Mesothelial cell of epicardium (in vitro differentiated cells): ENCODE measurements at places on chromosomes 5 and 9. TPM values are rescaled to one million over a fixed set of nuclear protein-coding genes. Genes with fewer than 3 reads are reported as not detected.
A peak's percentile ranks its signal among the peaks of the same experiment; 100 is the strongest.

GRCh38 chr9:86772635-86772993 lies 174.7 kb downstream of the GAS1 start:
- H3K36me3 ChIP-seq, result no peaks in the 10 kb centered on the region
- no peak overlapping the region for H3K4me3 ChIP-seq
- H3K4me1 ChIP-seq, result peaks cover 3% of the 10 kb centered on the region

DNA sequence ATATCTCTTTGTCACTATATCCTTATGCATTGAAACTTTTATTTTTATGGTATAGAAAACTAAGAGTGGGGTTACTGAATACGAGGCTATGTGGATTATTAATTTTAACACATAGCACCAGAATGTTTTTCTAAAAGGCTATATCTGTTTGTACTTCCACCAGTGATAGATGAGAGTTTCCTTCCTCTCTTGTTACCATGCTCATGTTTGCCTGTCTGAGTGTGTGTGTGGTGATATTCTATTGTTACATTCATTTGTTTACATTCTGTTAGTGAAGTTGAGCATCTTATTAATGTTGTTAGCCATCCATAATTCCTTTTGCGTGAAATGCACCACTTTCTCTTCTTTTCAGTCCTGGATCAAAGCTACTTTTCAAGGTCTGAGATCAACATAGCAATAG lies 54.1 kb upstream of the ALDH1A1 start:
- no peak overlapping the region for H3K27ac ChIP-seq
- H3K4me1 ChIP-seq, result peaks cover 2% of the 10 kb centered on the region
- H3K36me3 ChIP-seq, result no peaks in the 10 kb centered on the region
- no peak for DNase-seq

- H3K36me3 ChIP-seq, result no peaks in the 10 kb centered on the region
- H3K27ac ChIP-seq, result no peak overlapping the region
- H3K4me3 ChIP-seq, result no peak overlapping the region
- no peak for DNase-seq
- H3K27me3 ChIP-seq, result peaks cover 17% of the 10 kb centered on the region
- peaks cover 51% of the 10 kb centered on the region for H3K4me1 ChIP-seq
These were observed 124.5 kb downstream of the GDNF start for GRCh38 chr5:37715361-37715760.

- H3K27me3 ChIP-seq, result peaks cover 4% of the 10 kb centered on the region
- H3K4me3 ChIP-seq, result no peak overlapping the region
- no peak overlapping the region for H3K27ac ChIP-seq
These were observed 19.4 kb upstream of the FBXO38 start for GRCh38 chr5:148364343-148364742.

DNA sequence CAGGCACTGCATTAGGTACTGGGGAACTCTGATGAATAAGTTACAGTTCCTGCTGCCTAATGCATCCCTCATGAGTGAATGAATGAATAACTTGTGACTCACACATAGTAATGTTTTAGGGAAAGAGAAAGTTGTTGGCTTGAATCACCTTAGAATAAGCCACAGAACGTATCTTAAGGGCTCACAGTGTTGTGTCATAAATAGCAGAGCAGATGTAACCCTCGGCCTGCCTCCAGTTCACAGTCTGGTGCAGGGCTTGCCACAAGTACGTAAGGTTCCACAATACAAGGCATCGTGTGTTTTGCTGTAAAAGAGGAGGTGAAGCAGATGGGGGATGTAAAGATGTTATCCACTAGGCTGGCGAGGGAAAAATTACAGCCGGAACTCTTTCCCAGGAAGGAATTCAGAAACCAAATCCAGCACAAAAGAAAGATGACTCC lies 218.7 kb downstream of the TRPM3 start:
- peaks cover 2% of the 10 kb centered on the region for H3K27me3 ChIP-seq
- H3K36me3 ChIP-seq, result no peaks in the 10 kb centered on the region
- no peak overlapping the region for H3K27ac ChIP-seq
- DNase-seq, result no peak
- H3K4me1 ChIP-seq, result peaks cover 3% of the 10 kb centered on the region

DNA sequence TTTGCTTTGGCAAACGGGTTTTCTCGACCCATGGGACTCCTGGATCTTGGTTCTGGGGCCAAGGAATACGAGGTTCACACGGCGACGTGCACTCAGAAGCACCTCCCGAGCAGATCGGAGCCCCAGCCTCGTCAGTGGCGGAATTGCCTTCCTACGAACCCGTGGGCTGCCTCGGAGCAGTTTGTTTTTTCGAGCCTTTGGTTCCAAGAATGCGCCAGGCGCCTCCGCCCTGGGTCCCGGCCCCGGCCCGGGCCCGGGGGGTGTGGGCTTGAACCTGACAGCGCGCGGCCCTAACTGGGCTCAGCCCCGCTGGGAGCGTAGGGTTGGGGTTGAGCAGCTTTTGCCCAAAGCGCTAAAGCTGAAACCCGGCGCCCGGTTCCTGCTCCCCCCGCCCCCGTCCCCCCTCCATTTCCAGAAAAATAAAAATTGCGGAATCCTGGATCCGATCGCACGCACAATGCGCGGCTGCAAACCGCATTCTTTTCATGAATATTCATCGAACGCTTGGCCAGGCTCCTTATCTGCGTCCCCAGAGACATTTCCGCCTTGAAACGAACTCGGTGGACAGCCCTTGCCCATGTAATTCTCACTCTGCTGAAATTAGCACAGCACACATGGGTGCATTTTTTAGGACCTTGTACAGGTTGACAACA lies 1.0 kb downstream of the BASP1 start:
- H3K4me1 ChIP-seq, result peaks cover 54% of the 10 kb centered on the region
- H3K4me3 ChIP-seq, result peak overlapping the region; percentile 93
- peak overlapping the region; percentile 96 for H3K27ac ChIP-seq
- DNase-seq, result peak; percentile 22

DNA sequence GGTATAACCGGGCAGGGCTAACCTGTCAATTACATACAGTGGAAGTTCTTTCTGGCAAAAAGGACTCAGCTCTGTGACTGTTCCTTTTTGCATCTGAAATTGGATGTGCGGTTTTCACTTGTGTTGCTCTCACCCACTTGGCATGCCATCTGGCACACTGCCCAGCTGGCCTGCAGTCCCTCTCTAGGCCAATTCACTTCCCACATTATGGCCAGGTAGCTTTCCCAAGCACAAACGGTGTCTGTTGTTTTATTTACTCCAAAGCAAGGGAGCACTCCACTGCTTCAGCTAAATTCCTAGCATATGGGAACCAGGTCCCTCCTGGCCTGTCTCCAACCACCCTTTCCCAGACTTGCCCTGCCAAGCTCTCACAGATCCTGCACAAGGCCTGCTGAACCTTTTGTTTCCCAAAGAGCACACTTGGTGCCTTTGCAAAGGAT lies 132.5 kb downstream of the SEMA6A start:
- H3K4me3 ChIP-seq, result no peak overlapping the region
- no peaks in the 10 kb centered on the region for H3K27me3 ChIP-seq
- peak overlapping the region; percentile 21 for H3K27ac ChIP-seq
- H3K4me1 ChIP-seq, result peaks cover 26% of the 10 kb centered on the region
- H3K36me3 ChIP-seq, result peaks cover 20% of the 10 kb centered on the region

GRCh38 chr9:110183208-110184145 lies 24.5 kb downstream of the C9orf152 start:
- no peaks in the 10 kb centered on the region for H3K4me1 ChIP-seq
- no peaks in the 10 kb centered on the region for H3K27me3 ChIP-seq
- H3K27ac ChIP-seq, result no peak overlapping the region
- no peak overlapping the region for H3K4me3 ChIP-seq
- peak; percentile 64 for DNase-seq

GRCh38 chr5:39223565-39224156 lies 4.3 kb upstream of the FYB1 start:
- no peak overlapping the region for H3K4me3 ChIP-seq
- H3K27me3 ChIP-seq, result no peaks in the 10 kb centered on the region
- H3K36me3 ChIP-seq, result no peaks in the 10 kb centered on the region
- no peak overlapping the region for H3K27ac ChIP-seq
- DNase-seq, result no peak

- no peaks in the 10 kb centered on the region for H3K36me3 ChIP-seq
- H3K4me1 ChIP-seq, result peaks cover 2% of the 10 kb centered on the region
- no peak overlapping the region for H3K4me3 ChIP-seq
These were observed 69.7 kb downstream of the FAM114A2 start for GRCh38 chr5:153968761-153969562.

DNA sequence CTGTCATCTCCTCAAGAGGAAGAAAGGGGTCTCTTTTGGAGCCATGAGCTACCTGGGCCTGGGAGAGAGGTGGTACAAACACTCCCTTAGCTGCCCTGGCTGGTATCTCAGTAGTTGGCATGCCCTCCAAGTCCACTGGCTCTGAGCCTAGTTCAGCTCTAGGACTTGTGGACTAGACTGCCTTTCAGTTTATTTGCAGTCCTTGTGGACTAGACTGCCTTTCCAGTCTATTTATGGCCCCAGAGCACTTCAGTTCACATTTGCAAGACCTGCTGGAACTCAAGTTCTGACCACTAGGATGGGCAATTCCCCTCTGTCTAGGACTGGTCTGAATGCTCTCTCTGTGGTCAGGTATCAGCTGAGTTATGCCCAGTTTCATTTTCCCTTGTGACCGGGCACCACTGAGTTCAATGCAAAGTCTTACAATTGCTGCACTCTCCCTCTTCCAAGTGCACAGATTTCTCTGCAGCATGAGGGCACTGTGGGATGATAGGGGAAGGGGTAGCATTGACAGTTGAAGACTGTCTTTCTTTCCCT lies 1019.0 kb downstream of the TAF11L14 start:
- no peaks in the 10 kb centered on the region for H3K27me3 ChIP-seq
- no peaks in the 10 kb centered on the region for H3K4me1 ChIP-seq
- peaks cover 2% of the 10 kb centered on the region for H3K36me3 ChIP-seq
- no peak overlapping the region for H3K4me3 ChIP-seq
- no peak for DNase-seq

The TRIM36 gene
- 1.3 to 2.5 TPM (median 1.3 TPM) in 3 replicates for total RNA-seq

The CCDC69 gene
- total RNA-seq, result 4.7 to 5.5 TPM (median 4.8 TPM) in 3 replicates

The ZMAT2 gene
- 49.8 to 52.2 TPM (median 50.7 TPM) in 3 replicates for total RNA-seq

The TMEFF1 gene
- 19.6 to 25.5 TPM (median 24.3 TPM) in 3 replicates for total RNA-seq

The PCDHA4 gene
- total RNA-seq, result 18.8 to 20.9 TPM (median 19.8 TPM) in 3 replicates
